ENCODE measurements at places on chromosomes 13 and 19. TPM values are rescaled to one million over a fixed set of nuclear protein-coding genes. Genes with fewer than 3 reads are reported as not detected.

Gene SLC5A5
- total RNA-seq: 1.1 TPM

Gene PGLYRP1
- total RNA-seq: not detected

Gene CEACAM3
- total RNA-seq: not detected

Gene KCNRG
- total RNA-seq: 0.34 TPM

- no peak for DNase-seq
These were observed 2.9 kb downstream of the GNG7 start for GRCh38 chr19:2699413-2700140.

DNA sequence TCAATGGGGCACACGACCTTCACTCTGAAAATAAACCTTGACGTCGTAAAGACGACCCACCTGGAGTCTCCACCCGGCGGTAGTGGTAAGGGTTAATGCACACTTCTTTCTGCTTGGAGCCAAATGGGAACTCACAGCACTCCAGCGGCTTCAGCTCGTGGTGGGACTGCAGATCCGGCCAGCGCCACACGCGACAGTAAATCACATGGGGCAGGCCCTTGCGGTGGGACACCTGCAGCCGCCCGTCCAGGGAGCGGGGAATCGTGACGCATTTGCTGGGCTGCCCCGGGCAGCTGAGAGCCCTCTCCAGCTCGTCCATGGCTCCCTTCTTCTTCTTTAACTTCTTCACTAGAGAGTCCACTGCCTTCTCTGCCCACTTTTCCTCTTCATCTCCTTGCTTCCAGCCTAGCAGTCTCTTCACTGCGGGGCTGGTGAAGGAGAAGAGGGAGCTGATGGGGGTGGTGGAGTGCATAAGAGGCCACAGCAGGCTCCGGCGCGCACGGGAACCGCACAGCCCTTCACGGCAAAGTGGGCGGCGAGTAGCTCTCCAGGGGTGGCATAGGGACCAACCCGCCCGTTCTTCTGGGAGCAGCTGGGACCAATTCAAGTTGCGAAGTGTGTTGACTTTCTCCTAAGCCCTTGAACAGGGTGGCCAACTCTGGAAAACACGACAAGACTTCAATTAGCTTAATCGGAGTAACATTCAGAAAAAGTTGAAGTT, 40.7 kb downstream of the SMAD9 start:
- no peak for DNase-seq

GRCh38 chr13:38707460-38707859, 20.6 kb downstream of the FREM2 start:
- no peak for DNase-seq

GRCh38 chr19:35760711-35761349, 2.9 kb downstream of the PROSER3 start:
- DNase-seq: no peak

Data from activated T-helper 1 cell treated with anti-CD3 and anti-CD28 coated beads, Interleukin-12 subunit alpha, Interleukin-12 subunit beta, Interleukin-2, Interleukin-4 antibody, amounts not matched to agents 30 ng/mL and 10 ng/mL and 1 ng/mL, durations not matched to agents 14 hours and 24 hours and 36 hours (primary cell).